Regular cardiac myocyte (primary cell): ENCODE measurements at places on chromosomes 5 and 9. TPM values are rescaled to one million over a fixed set of nuclear protein-coding genes. Genes with fewer than 3 reads are reported as not detected.

Gene PAXX
- 14.9 and 23.6 TPM in 2 replicates for total RNA-seq

Gene PCDHB2
- total RNA-seq: 0.77 and 6.5 TPM in 2 replicates

Gene ZNF366
- under 0.01 TPM in 2 replicates for total RNA-seq

Gene SOHLH1
- total RNA-seq: not detected in 2 replicates

Gene ZBTB26
- total RNA-seq: 3.4 and 3.5 TPM in 2 replicates

Gene GARIN3
- not detected in 2 replicates for total RNA-seq

Gene EIF4EBP3
- 0.58 TPM in 1 of 2 replicates, not detected in the other for total RNA-seq

Gene FOXI1
- under 0.01 TPM in 1 of 2 replicates, not detected in the other for total RNA-seq

Gene HTR4
- total RNA-seq: not detected in 2 replicates

Gene STPG3
- total RNA-seq: not detected in 2 replicates

Gene TRIM52
- 6.8 and 6.9 TPM in 2 replicates for total RNA-seq

Gene PTRH1
- 17.8 and 32.0 TPM in 2 replicates for total RNA-seq

Gene UGT3A1
- not detected in 2 replicates for total RNA-seq

Gene SPINK7
- total RNA-seq: not detected in 2 replicates

Gene MEGF10
- under 0.01 and 0.56 TPM in 2 replicates for total RNA-seq

Gene TMC1
- total RNA-seq: under 0.01 TPM in 1 of 2 replicates, not detected in the other

Gene SMIM33
- under 0.01 TPM in 1 of 2 replicates, not detected in the other for total RNA-seq

Gene GADD45G
- 0.38 and 0.56 TPM in 2 replicates for total RNA-seq

Gene ASPN
- total RNA-seq: 1.3 and 7.3 TPM in 2 replicates

Gene KCNV2
- total RNA-seq: not detected in 2 replicates

Gene GFPT2
- 47.6 and 105 TPM in 2 replicates for total RNA-seq

Gene NTRK2
- 2.3 and 2.8 TPM in 2 replicates for total RNA-seq

Gene OR1N1
- not detected in 2 replicates for total RNA-seq

Gene TOR2A
- total RNA-seq: 2.3 and 3.8 TPM in 2 replicates

Gene CACNA1B
- total RNA-seq: under 0.01 TPM in 2 replicates

Gene CPLANE1
- total RNA-seq: 11.7 and 19.2 TPM in 2 replicates

Gene QRFP
- total RNA-seq: not detected in 2 replicates

Gene ELOVL7
- under 0.01 and 0.28 TPM in 2 replicates for total RNA-seq

Gene MCTP1
- total RNA-seq: 0.77 and 3.7 TPM in 2 replicates

Gene NKD2
- 1.2 and 9.3 TPM in 2 replicates for total RNA-seq

Gene ROPN1L
- total RNA-seq: 0.28 and 0.38 TPM in 2 replicates

Gene KLF9
- total RNA-seq: 14.6 and 52.7 TPM in 2 replicates

Gene C5orf52
- not detected in 2 replicates for total RNA-seq

Gene INSL6
- not detected in 2 replicates for total RNA-seq

Gene PTGER4
- total RNA-seq: 9.6 and 11.0 TPM in 2 replicates

Gene FBXL7
- total RNA-seq: 2.3 TPM in 2 replicates

Gene UBTD2
- total RNA-seq: 22.0 and 22.6 TPM in 2 replicates

Gene NAIP
- 0.96 and 2.0 TPM in 2 replicates for total RNA-seq
